ENCODE measurements at places on chromosomes 6 and 20.

GRCh38 chr6:781350-781961 lies 88.5 kb upstream of the EXOC2 start:
- no peak for DNase-seq

DNA sequence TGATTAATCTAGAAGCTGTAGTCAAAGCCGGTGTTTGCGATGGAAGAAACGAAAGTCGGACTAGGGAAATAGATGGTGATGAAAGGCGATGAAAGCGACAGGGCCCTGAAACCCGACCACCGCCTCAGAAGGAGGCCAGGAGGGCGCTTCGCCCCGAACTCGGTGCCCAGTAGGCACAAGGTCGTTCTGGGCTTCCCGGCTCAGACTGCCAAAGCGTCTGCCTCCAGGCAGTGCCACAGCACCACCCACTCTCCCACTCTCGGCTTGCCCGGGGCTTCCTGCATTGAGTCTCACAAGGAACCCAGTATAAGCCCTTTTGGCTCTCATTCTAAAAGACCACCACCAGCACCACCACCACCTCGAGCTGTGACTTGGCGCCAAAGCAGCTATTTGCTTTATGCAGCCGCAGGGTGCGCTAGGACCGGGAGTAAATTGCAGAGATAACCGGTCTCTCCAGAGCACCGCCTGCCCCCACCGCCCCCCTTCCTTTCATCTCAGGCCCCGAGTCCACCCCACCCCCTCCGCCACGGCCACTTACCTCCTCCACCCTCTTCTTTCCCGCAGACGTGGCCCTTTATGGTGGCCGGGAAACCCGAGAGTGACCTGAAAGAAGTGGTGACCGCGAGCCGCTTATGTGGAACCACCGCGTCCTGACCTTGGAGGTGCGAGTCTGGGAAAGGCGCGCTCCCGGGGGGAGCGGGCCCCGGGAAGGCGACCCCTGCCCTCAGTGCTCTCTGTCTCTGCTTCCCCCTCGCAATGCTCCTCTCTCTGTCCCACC lies 2.4 kb downstream of the TCF21 start:
- DNase-seq, result peak; percentile 32

- DNase-seq, result no peak
Observed at GRCh38 chr20:39799366-39799965, 837.3 kb downstream of the DHX35 start.

DNA sequence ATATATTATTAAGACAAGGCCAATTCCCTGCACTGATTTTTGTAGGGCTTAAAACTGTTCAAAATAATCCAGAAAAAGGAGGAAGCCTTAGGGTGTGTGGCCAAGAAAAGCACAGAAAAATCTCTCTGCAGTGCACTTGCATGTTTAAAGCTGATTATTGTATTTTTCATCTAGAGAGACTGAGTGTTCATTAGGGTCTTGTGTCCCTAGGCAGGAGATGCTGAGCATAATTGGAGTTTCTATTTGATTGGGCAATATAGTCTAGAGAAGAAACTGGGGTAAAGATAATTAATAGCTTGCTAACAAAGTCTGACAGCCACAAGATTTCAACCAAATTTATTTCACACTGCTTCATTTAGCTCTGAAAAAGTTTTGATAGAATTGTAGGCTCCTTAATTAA lies 2.4 kb downstream of the FLRT3 start:
- no peak for DNase-seq

DNA sequence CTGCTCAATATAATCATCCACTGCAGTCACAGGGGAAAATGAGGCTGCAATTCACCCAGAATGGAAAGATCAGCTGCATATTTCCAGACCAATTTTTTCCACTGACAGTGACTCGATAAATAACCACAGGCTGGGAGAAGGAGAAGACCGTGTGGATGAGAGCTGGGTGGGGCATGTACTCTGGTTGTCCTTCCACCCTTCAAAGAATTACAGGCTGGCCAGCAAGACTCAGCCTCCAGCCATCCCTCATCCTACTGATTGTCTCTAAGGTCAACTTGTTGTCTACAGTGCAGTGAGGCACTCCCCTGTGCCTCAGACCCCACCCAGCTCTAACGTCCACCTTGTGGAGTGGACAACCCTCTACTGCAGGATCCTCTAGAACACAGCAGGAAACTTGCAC lies 14.5 kb upstream of the MAS1 start:
- no peak for DNase-seq

- no peak for DNase-seq
Observed at GRCh38 chr6:36600564-36601146, 6.5 kb downstream of the SRSF3 start.

- no peak for DNase-seq
Observed at GRCh38 chr6:100035873-100036653, 42.0 kb upstream of the MCHR2 start.

GRCh38 chr6:165571068-165571682 lies 91.9 kb downstream of the PDE10A start:
- no peak for DNase-seq

GRCh38 chr20:4006640-4007039 lies 8.7 kb downstream of the RNF24 start:
- no peak for DNase-seq

GRCh38 chr6:150119173-150119572 lies 23.7 kb upstream of the PPP1R14C start:
- DNase-seq, result no peak

GRCh38 chr6:106568530-106568929 lies 60.8 kb downstream of the RTN4IP1 start:
- no peak for DNase-seq

- DNase-seq, result no peak
Observed at GRCh38 chr20:48603116-48603818, 224.5 kb downstream of the PREX1 start.

- DNase-seq, result no peak
Observed at GRCh38 chr6:105167914-105168313, 11.9 kb downstream of the POPDC3 start.

DNA sequence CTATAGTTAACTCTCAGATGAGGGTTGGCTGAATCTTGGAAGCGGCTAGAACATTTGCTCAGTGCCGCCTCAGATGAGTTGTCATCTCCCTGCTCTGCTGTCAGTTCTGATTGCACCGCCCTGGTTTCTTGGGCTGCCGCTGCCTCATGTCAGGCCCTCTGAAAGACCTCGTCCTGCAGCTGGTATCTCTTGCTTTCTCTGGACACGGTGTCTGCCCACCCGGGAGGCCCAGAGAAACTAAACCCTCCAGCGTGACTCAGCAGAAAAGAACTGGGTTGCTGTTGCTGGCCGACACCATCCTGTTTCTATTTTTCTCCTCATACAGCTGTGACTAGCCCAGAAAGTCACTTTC lies 355.4 kb downstream of the CD83 start:
- no peak for DNase-seq

- no peak for DNase-seq
Observed at GRCh38 chr20:41147767-41148191, 10.4 kb downstream of the PLCG1 start.

DNA sequence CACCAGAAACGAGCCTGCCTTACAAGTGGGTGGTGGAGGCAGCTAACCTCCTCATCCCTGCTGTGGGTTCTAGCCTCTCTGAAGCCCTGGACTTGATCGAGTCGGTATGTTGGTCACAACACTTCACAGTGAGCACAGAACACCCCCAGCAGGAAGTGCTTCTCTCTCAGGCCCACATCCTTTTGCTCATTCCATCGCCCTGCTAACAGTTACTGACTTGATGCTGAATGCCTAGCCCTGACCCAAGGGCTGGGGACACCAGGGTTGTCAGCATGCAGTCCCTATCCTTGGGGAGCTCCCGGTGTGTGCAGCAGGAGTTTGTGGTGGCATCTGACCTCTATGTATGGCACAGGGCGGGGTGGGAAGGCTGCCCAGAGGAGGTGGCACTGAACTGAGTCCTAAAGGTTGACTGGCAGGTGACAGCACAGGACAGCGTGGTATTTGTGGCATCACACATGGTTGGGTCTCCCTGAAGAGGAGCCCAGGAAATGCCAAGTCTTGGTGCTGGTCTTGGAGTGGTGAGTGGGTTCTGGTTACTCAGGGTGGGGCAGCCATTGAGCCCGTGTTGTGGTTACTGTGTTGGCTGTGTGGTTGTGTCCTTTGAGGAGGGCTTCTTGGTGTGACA lies 26.7 kb downstream of the GTSF1L start:
- no peak for DNase-seq

DNA sequence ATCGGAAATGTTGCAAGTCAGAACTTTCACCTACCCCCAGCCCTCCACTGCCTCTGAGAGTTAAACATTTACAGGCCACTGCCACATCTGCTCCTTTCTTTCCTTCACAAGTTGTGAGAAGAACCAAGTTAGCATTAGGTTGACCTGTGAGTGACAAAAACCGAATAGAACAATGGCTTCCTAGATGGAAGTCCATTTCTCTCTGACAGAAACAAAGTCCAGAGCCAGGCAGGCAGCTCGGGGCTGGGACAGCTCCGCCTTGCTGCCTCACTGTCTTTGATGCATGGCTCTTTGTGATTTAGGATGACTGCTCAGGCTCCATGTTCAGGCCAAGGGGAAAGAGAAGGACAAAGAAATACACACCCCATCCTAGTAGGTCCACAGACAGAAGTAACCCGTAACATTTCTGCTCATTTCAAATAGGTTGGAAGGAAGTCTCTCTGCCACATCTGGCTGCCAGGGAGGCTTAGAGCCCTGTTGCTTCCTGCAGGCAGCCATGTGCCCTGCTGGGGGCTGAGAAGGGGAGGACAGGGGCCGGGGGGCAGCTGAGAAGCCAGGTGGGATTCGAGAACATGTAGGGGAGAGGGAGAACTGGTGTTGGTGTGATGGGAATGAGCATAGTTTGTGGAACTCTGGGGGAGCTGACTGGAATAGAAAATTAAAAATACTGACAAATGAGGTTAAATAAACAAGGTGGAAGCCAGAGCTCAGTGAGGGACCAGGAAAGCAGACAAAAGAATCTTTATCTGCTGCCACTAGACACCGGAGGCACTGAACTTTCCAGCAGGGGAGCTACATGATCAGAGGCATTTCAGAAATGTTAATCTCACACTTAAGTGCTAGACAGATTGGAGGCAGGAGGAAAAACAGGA lies 19.5 kb upstream of the IER3 start:
- no peak for DNase-seq

DNA sequence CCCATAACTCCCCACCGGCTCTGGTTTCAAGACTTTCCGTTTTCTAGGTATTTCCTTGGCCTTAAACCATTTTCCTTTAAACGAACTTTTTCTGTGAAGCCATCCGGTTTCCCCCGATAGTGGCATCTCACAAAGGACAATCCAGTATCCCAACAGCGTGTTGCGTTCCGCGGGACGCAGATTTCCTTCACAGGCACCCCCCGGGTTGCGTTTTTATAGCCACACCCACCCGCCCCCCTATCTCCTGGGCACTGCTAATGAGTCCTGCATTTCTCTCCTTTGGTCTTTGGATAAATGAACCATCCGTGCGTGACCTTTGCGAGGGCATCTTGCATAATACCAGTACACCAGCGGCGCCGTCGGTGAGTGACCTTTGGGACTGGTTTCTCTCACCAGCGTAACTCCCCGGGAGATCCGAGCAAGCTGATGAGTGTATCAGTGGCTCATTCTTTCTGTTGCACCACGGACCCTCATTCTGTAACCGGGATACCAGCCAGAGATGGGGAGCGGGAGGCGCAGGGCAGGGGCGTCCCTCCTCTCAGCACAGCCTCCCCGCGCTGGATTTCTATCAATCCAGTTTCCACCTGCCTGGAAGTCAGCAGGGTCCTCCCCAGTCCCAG lies 586 bp upstream of the NQO2 start:
- no peak for DNase-seq

DNA sequence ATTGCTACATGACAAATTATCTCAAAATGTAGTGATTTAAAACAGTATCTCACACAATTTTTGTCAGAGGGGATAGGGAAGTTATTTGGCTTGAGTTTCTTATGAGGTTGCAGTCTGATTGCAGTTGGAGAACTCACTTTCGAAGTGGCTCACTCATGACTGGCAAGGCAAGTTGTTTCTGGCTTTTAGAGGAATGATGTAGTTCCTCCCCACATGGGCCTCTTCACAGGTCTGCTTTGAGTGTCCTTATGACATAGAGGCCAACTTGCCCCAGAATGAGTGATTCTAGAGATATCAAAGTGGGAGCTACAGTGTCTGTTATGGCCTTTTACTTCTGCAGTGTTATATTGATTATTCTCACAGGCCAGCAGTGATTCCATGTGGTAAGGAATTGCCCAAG lies 6.1 kb downstream of the DOP1A start:
- no peak for DNase-seq

- no peak for DNase-seq
Observed at GRCh38 chr20:45649312-45649863, 18.3 kb upstream of the WFDC9 start.

GRCh38 chr6:71965404-71965803 lies 79.1 kb downstream of the RIMS1 start:
- no peak for DNase-seq

DNA sequence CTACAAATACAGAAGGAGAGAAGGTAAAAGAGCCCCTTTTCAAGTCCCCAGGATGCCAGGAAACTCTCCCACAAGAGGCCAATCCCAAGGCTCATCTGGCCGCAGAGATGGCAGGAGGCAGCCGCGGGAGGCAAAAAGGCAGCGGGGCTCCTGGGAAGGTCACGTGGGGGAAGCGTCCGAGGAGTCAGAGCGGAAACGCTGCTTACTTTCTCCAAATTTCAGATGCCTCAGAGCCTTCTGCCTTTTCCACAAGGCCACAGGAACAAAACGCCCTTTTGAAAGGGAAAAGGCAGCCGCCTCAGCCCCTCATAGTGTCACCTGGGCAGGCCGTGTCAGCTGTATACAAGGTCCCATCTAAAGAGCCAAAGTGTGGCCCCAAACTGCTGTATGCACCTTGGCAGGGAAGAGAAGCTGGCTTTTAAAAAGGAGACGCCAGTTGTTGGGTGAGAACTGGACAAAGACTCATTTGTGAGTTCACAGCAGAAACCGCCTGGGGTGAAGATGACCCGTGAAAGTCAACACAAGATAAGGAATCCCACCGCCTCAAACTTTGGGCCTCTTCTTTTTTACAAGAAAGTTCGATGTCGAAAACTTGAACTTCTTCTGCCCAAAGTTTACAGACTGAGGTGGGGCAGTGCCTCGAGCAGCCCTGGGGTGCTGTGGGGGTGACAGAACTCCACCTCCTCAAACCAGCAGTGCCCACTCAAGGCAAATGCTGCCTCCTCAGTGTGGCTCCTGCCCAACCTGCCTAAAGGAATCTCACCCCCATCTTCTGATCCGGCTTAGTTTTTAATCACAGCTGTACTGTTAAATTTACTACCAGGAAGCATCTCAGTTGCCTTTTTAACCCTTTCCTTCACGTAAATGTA lies 45.4 kb downstream of the EZR start:
- no peak for DNase-seq

GRCh38 chr20:24910461-24910860 lies 38.6 kb upstream of the CST7 start:
- no peak for DNase-seq

DNA sequence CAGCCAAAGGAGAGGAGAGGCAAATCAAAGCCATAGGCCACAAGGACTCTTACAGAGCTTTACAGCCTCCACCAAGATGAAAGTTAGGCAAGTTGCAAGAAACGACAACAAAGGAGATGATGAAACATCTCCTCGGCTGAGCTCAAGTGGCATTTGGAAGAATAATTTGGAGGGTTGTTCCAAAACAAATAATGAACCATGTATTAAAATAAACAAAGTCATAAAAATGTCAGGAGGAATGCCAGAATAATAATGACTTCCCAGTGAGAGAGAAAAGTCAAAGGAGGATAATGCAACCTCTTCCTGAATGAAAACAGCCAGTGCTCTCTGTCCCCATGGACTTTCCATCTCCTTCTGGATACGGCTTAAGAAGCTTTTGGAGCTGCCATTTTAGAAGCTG lies 371.4 kb upstream of the ID4 start:
- DNase-seq, result no peak
